ENCODE measurements at places on chromosomes 6 and 20.

- no peak for DNase-seq
These were observed 504.0 kb downstream of the RFPL4B start for GRCh38 chr6:112851146-112851545.

GRCh38 chr20:49230021-49230420 is 10.8 kb downstream of the DDX27 start:
- DNase-seq = no peak

- DNase-seq = no peak
These were observed 40.4 kb upstream of the PIM1 start for GRCh38 chr6:37129566-37129965.

GRCh38 chr6:167811040-167811439 is 15.7 kb upstream of the AFDN start:
- DNase-seq = no peak

GRCh38 chr6:109447878-109448555 is 7.5 kb downstream of the SMPD2 start:
- DNase-seq = no peak

GRCh38 chr20:12982098-12982497 is 26.7 kb upstream of the SPTLC3 start:
- DNase-seq = no peak

DNA sequence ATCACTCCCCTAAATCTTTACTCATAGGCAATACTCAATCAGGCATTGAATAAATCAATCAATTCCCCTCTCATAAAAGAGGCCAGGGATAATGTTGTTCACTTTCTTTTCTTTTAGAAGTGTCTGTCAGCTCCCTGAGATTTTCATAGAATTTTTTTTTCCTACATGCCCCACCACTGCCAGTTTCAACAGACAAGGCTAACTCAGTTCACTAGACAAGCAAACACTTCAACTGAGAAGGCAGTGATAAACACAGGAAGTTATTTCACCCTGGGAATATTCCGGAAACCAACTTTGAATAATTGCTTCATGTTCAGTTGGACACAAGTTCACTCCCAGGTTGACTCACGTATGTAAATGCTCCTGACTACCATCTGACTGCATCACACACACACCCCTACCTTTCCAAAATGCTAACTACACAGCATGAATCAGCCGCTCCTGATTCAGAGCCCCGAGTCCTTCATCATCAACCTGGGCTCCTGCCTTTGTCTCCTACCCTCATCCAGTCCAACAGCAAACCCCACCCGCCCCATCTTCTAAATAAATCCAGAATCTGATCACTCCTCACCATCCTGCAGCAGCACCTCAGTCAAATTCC is 143.9 kb downstream of the BCAS1 start:
- no peak for DNase-seq

- no peak for DNase-seq
These were observed 67.9 kb upstream of the E2F3 start for GRCh38 chr6:20333721-20334269.

- no peak for DNase-seq
These were observed 172.3 kb downstream of the PTPRT start for GRCh38 chr20:43017241-43018030.

Data from C1 segment of cervical spinal cord (tissue), 14 donors.